ENCODE measurements at places on chromosomes 7 and 10.

DNA sequence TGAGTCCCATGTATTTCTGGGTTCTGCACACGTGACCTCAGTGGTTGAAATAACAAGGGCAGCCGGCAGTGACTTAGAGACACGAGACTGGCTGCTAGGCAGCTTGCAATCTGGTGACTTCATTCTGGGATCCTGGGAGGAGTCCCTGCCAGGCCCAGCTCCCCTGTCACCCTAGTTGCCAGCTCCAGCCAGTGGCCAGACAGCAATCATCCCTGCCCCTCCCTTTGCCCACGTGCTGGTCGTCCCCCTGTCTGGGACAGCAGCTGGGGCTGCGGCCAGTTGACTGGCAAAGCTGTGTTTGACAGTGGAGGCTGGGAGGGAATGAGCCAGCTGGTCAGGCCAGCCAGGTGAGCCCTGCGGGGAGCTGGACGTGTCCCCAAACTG lies 30.0 kb downstream of the ADGRA1 start:
- no peaks in the 10 kb centered on the region for H3K27me3 ChIP-seq
- no peaks in the 10 kb centered on the region for H3K4me1 ChIP-seq
- DNase-seq = no peak
- H3K27ac ChIP-seq = no peak overlapping the region

DNA sequence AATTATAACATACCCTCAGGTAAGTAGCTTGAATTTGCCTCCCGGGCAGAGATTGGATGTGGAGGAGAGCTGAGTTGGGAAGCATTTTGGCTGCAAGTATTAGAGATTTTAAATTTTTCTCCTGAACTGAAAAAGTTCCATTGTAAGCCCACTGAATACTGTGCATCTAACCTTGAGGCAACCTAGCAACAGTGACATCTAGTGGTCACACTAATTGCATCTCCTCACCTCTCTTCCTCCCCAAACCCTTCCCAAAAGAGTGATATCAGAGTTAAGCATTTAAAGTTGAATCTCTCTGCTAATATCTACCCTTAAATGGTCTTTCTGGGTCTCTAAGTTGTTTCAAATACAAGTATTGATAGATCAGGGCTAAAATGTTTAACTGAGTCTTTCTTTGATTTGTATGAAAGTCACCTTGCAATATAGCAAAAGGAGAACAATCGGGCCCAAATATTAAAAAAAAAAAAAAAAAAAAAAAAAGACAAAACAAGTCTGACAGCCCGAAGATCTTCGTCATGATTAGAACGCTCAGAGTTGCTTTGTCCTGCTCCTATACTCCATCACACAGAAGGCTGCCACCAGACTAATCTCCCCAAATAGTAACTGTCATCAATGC lies 40.4 kb upstream of the DLX5 start:
- H3K4me3 ChIP-seq = no peak overlapping the region
- no peak for DNase-seq
- no peaks in the 10 kb centered on the region for H3K4me1 ChIP-seq
- no peak overlapping the region for H3K27ac ChIP-seq

DNA sequence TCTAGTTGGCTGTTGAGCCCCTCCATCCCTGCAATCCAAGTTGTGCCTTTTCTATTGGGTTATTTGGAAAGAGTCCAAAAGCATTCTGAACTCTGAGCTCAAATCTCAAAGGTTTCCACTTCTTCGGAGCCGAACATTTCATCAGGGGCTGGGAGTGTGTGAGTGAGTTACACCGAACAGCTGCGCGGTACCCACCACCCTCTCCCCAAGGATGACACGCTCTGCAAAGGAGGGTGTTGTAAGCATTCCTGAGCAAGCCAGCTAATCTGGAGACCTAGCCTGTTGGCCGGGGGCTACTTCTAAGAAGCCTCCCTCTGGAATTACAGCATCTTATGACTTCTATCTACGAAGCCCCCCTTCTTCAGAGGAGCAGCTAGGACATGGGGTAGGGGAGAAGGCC lies 270.5 kb downstream of the CREB5 start:
- peaks cover 6% of the 10 kb centered on the region for H3K27me3 ChIP-seq
- H3K27ac ChIP-seq = no peak overlapping the region
- DNase-seq = no peak
- H3K4me1 ChIP-seq = peaks cover 16% of the 10 kb centered on the region

DNA sequence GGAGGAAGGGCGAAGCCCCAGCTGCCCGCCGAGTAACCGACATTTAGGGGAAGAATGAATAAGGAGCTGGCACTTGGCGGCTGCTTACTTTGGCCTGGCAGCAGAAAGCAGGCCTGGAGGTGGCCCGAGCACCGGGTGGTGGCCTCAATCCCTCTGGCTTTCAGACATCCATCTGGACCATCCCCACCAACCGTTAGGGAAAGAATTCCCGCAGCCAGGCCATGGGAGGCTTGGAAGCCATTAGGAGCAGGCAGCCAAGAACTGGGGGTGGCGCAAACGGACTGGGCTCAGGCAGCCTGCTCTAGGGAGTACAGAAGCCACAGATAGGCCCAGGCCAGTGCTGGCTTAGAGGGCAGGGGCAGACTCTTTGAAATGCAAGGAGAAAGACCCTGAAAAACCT lies 132.7 kb downstream of the NEURL1 start:
- H3K36me3 ChIP-seq = 0 out of 2 replicates have a peak, but pooled peaks cover 5% of the 10 kb centered on the region
- H3K4me3 ChIP-seq = no peak overlapping the region
- no peaks in the 10 kb centered on the region for H3K4me1 ChIP-seq
- H3K27me3 ChIP-seq = no peaks in the 10 kb centered on the region
- DNase-seq = no peak

- no peaks in the 10 kb centered on the region for H3K36me3 ChIP-seq
- H3K27me3 ChIP-seq = peaks cover under 1% of the 10 kb centered on the region
- no peak overlapping the region for H3K27ac ChIP-seq
- no peak overlapping the region for H3K4me3 ChIP-seq
Observed at GRCh38 chr10:1408651-1409367, 328.5 kb downstream of the ADARB2 start.

- H3K4me3 ChIP-seq = no peak overlapping the region
- H3K27me3 ChIP-seq = no peaks in the 10 kb centered on the region
- H3K4me1 ChIP-seq = peaks cover 45% of the 10 kb centered on the region
- DNase-seq = no peak
- H3K36me3 ChIP-seq = no peaks in the 10 kb centered on the region
Observed at GRCh38 chr10:116891208-116891607, 41.9 kb downstream of the ENO4 start.

DNA sequence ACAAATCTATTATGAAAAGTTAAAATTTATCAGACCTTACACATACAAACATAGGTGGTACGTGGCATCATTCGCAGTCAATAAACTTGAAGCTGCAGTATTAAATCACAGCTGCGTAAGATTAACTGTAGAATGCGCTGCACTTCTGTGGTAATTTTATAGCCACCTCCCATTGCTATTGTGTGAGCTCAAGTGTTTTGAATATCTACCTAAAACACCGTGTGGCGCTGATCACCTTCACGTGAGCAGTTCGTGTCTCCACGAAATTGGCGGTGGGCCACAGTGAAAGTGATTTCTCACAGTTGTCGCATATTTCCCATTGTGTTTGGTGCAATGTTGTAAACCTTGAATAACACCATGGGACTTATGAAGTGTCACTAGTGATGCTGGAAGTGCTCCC lies 102.8 kb downstream of the PLPP4 start:
- H3K4me1 ChIP-seq = peaks cover 28% of the 10 kb centered on the region
- peaks cover 26% of the 10 kb centered on the region for H3K27me3 ChIP-seq
- no peaks in the 10 kb centered on the region for H3K36me3 ChIP-seq
- H3K4me3 ChIP-seq = no peak overlapping the region
- DNase-seq = no peak
- no peak overlapping the region for H3K27ac ChIP-seq

GRCh38 chr7:148912758-148913541 lies 28.9 kb upstream of the EZH2 start:
- H3K27ac ChIP-seq = no peak overlapping the region
- H3K4me1 ChIP-seq = peaks cover 27% of the 10 kb centered on the region
- no peaks in the 10 kb centered on the region for H3K36me3 ChIP-seq
- no peak overlapping the region for H3K4me3 ChIP-seq

- H3K36me3 ChIP-seq = no peaks in the 10 kb centered on the region
- H3K27ac ChIP-seq = no peak overlapping the region
- H3K27me3 ChIP-seq = no peaks in the 10 kb centered on the region
- DNase-seq = no peak
- H3K4me1 ChIP-seq = peaks cover 10% of the 10 kb centered on the region
- H3K4me3 ChIP-seq = no peak overlapping the region
Observed at GRCh38 chr7:121456015-121456414, 59.9 kb upstream of the FAM3C start.
